A549 treated with Hydrocortisone at 1 μM for 4 hours (cell line): ENCODE measurements at places on chromosomes 6 and 20. TPM values are rescaled to one million over a fixed set of nuclear protein-coding genes. Genes with fewer than 3 reads are reported as not detected.

Gene PBOV1
- total RNA-seq: not detected in 5 replicates

Gene SIGLEC1
- total RNA-seq: 0.02 to 0.03 TPM (median 0.02 TPM) in 3 of 5 replicates, not detected in the others

Gene MOXD1
- total RNA-seq: 1.3 to 2.7 TPM (median 1.5 TPM) in 5 replicates

Gene WFDC10B
- total RNA-seq: not detected in 5 replicates

Gene LAMA4
- total RNA-seq: 1.1 to 1.5 TPM (median 1.3 TPM) in 5 replicates

Gene TRIM15
- not detected in 5 replicates for total RNA-seq
